ENCODE measurements at places on chromosomes 5 and 9. TPM values are rescaled to one million over a fixed set of nuclear protein-coding genes. Genes with fewer than 3 reads are reported as not detected.
A peak's percentile ranks its signal among the peaks of the same experiment; 100 is the strongest.

DNA sequence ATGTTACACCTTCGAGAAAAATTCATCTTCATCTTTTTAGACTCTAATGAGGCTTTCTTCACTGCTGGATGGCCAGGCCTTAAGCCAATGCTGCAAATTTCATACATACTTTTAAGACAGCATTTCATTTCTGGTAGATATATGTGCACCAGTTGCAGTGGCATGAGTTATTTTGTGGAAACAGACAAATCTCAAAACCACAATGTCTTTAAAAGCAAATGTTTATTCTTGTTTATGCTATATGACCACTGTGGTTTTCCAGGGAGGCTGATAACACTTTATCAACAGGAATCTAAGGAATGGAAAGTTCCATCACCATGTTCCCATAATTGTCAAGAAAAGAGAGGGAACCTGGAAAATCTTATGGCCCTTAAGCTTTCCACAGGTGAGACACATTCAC, 27.7 kb downstream of the CDH9 start:
- DNase-seq, result no peak

GRCh38 chr9:136665704-136666371, 3.1 kb downstream of the EGFL7 start:
- no peak for DNase-seq

- DNase-seq, result no peak
Observed at GRCh38 chr5:176994460-176995121, 12.0 kb downstream of the UIMC1 start.

GRCh38 chr5:43561356-43561755, 4.5 kb upstream of the PAIP1 start:
- no peak for DNase-seq

GRCh38 chr5:126624534-126624933, 23.8 kb downstream of the PHAX start:
- DNase-seq, result no peak

DNA sequence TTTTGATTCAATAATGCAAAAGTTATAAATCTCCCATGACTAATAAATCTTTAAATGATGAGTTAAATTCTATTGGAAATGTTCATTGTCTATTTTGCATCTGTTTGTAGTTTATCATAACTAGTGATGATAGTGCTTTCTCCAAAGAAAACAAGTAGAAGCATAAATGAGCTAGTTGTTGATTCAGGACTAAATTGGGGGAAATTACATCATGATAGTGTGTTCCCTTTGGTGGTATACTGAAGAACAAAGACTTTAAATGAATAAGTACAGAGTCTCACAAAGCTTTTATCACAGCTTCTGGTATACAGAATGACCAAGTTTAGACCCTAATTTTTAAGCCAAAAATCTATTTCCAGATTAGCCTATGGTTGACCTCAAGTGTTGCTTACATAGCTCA, 173.8 kb downstream of the MCTP1 start:
- no peak for DNase-seq

DNA sequence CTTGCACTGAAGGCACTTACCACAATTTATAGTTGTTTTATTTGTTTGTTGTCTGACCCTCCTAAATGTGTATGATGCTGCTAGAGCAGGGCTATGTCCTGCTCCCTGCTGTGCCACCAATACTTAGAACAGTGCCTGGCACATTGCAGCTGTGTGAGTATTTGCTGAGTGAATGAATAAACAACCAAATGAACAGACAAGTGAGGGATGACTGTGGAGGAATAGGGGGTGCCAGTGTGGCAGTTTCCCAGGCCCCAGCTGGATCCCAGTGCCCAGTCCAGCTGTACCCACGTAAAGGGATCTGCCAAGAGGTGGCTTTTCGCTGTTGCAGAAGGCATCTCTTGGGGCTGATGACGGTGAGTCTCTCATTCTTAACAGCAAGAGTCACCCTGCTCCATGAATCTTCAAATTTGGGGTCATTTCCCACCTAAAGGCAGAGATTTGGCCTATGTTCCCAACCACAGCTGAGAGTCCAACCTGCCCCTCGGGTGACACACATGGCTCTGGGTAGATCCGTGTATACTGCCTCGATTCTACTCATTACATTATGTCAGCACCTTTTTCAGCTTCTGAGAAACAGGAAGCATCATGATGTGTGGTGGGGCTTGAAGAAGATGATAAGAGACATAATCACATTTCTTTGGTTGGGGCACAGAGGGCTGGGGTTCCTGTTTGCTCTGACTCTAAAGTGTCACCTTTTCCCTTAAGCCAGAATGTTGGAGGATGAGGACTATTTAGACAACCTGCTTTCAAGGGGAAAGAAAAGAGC, 14.3 kb downstream of the IL5 start:
- DNase-seq, result peak; percentile 19

DNA sequence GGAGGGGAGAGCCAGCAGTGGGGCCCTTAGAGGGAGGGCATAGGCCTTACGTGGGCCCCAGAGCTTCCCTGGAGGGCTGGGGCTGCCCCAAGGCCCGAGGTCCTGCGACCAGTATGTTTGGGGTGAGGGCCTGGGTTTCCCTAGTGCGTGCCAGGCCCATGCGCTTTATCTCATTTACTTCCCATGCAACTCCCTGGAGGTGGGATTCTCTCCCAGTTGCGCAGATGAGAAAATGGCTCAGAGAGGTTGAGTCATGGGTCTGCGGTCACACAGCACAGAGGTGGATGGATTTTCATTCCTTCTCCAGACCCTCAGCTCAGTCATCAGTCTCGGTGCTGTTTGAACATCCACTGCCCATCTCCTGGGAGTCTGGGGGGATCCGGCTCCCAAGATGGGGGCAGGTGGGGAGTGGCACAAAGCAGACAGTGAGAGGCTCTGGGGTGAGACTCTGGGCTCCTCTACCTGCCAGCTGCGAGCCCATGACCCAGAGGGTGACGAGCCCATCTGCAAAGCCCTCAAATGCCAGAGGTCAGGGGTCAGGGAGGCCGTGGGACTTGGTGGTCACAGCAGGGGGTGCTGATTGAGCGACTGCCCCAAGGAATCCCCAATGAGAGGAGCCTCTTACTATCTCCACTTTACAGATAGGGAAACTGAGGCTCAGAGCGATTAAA, 171.2 kb downstream of the GAPVD1 start:
- no peak for DNase-seq

DNA sequence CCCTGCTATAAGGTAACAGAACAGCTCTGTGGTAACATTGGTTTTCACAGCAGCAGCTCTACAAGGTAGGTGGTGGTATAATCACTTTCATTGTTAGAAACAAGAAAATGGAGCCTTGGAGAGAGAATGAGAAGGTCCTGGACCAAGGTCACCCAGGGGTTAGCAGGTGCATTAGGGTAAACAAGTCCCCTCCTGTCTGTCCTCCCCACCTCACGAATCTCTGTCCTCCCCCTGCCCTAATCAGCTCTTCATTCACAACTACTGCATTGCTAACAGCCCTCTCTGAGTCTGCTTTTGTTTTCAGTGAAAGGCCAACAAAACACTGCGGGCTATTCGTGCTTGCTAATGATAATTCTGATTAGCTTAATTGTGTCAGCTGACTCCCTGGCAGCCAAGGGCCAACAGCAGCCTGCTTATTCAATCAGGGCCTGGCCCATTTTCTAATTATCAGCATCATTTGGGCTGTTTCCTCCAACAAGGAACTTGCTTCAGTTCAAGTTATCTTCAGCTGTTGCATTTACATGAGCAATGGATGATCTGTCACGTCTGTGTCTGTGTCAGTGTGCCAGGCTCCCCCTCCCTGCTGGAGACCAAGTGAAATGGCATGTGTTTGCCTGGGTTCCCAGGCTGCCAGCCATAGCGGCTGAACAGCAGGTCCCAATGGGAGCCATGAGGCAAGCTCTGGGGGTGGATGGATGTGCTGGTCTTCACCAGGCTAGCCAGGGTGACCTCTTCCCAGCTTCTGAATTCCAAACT, 56.7 kb upstream of the EQTN start:
- DNase-seq, result peak; percentile 15

DNA sequence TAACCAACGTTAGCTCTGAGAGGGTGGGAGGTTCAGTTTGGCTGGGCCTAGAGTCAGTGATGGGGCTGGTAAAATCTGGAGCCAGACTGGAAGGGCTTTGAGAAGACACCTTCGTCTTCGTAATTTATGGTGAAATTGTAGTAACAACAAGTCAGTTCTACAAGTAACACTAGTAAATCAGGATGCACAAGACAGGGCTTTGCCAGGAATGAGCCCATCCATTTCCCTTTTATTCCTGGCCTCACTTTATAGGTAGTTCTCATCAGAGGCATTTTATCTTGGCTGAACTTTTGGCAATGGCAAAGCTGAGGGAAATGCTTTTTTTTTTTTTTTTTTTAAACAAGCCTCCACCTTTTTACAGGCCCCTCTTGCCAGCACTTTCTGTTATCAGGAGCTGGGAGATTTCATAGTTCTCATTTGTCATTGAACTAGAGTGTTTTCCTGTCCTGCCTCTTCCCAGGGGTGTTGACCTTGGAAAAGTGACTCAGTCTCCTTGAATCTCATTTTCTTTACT, 110.5 kb upstream of the KLF4 start:
- no peak for DNase-seq

DNA sequence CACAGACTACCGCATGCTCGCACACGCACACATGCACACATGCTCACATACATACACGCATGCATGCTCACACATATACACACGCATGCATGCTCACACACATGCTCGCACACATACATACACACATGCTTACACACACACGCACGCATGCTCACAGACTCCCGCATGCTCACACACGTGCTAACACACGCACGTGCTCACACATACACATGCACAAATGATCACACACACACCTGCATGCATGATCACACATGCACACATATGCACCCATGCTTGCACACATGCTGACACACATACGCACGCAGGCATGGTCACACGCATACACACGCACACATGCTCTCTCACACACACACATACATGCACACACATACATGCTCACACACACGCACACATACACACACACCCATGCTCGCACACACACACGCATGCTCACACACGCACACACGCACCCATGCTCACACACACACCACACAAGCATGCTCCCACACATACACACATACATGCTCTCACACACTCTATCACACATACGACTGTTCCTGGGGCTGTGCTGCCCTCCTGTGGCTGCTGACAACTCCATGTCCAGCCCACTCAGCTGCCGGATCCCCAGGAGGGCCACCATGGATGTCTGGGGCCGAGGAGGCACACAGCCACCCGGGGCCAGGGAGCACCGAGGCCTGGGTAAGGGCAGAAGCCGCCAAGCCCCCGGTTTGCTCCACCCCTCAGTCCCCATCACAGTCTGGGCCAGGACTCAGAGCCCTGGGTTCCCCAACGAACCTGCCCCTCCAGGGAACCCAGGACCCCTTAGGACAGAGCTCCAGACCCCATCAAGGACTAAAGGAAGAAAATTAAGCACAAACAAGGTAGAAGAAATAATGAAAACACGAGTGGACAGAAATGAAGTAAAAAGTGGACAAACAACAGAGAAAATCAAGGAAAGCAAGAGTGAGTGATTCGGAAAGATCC, 31.4 kb upstream of the EGFL7 start:
- DNase-seq, result peak; percentile 76

- DNase-seq, result no peak
Observed at GRCh38 chr5:35233601-35234000, 3.3 kb upstream of the PRLR start.

DNA sequence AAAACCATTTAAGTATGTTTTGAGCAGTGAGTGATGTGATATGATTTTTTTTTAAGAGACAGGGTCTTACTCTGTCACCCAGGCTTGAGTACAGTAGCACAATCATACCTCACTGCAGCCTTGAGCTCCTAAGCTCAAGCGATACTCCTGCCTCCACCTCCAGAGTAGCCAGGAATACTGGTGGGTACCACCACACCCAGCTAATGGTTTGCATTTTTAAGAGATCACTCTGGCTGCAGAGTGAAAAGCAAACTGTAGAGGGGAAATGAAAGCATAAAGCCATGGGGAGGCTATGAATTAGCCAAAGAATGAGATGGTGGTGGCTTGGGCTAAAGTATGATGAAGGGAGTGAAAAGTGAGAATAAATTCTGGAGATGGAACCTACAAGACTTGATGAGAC, 199.1 kb downstream of the HINT1 start:
- no peak for DNase-seq

- no peak for DNase-seq
Observed at GRCh38 chr9:80352967-80353366, 781.2 kb downstream of the TLE4 start.

DNA sequence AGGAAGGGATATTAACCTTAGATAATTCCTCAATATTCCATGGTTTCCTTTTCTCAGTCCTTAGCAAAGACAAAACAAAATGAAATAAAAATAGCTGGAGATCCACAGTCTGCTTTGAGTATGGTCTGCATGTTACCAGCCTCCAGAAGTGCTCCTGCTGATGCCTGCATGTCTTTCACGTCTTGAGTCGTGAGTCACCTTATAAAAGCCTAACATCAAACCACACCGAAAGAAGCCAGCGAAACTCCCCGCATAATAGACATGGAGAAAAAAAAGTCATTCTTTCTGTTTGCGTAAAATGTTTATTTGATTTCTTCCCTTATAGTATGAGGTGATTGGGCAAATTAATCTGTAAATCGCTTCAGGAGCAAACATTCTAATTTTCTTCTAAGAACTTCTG, 380.5 kb downstream of the SLCO4C1 start:
- DNase-seq, result no peak

The CNTNAP3 gene
- total RNA-seq, result not detected

The LHFPL2 gene
- total RNA-seq, result 0.15 TPM

The MIGA2 gene
- 43.1 TPM for total RNA-seq

The ADGRV1 gene
- total RNA-seq, result not detected

The FAM151B gene
- total RNA-seq, result 0.15 TPM

The EPB41L4B gene
- not detected for total RNA-seq

The ADAMTS6 gene
- 2.8 TPM for total RNA-seq

The PNPLA7 gene
- 3.8 TPM for total RNA-seq
